ENCODE measurements at places on chromosomes 16 and 17.

DNA sequence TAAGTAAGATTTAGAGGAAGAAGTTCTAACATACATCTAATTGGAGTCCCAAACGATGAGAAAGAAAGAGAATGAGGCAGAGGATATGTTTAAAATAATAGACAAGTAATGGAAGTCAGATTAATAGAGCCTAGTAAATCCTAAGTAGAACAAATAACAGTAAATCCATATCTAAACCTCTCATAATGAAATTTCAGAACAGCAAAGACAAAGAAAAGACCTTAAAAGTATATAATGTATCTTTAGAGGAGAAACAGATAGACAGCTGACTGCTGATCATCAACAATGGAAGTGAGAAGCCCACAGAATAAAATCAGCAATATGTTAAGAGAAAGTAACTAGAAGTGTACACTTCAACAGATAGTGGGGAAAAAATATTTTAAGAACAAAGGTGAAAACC is 536.2 kb upstream of the ZFHX3 start:
- no peaks in the 10 kb centered on the region for H3K4me1 ChIP-seq
- no peak overlapping the region for H3K4me3 ChIP-seq
- peaks cover 9% of the 10 kb centered on the region for H3K27me3 ChIP-seq
- H3K36me3 ChIP-seq: peaks cover 2% of the 10 kb centered on the region

DNA sequence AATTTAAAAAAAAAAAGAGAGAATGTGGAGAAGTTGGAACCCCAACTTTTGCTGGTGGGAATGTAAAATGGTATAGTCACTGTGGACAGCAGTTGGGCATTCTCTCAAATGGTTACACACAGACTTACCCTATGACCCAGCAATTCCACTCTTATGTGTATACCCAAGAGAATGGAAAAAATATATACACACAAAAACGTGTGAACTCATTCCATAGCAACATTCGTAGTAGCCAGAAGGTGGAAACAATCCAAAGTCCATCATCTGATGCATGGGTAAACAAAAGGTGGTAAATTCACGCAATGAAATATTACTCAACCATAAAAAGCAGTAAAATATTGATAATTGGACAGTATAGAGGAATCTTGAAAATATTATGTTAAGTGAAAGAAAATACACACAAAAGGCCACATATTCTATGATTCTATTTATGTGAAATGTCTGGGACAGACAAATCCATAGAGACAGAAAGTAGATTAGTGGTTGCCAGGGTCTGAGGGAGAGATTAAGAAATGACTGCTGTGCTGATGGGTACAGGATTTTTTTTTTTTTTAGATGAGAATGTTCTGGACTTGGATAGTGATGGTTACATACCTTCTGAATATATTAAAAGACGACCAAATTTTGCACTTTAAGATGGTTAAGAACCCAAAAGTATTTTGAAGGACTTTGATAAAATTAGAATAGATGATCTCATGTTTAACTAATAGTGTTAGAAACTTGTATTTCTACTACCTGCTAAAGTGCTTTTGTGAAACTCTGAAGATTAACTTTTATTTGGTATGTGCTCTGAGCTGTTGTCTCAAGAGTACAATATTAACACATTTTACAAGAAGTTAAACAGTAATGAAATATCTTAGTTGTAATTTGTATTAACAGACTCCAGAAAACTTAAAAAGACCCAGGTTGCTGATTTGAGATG is 60.9 kb downstream of the MRTFB start:
- H3K4me1 ChIP-seq: peaks cover under 1% of the 10 kb centered on the region
- H3K27me3 ChIP-seq: no peaks in the 10 kb centered on the region
- H3K4me3 ChIP-seq: no peak overlapping the region
- H3K27ac ChIP-seq: no peak overlapping the region

DNA sequence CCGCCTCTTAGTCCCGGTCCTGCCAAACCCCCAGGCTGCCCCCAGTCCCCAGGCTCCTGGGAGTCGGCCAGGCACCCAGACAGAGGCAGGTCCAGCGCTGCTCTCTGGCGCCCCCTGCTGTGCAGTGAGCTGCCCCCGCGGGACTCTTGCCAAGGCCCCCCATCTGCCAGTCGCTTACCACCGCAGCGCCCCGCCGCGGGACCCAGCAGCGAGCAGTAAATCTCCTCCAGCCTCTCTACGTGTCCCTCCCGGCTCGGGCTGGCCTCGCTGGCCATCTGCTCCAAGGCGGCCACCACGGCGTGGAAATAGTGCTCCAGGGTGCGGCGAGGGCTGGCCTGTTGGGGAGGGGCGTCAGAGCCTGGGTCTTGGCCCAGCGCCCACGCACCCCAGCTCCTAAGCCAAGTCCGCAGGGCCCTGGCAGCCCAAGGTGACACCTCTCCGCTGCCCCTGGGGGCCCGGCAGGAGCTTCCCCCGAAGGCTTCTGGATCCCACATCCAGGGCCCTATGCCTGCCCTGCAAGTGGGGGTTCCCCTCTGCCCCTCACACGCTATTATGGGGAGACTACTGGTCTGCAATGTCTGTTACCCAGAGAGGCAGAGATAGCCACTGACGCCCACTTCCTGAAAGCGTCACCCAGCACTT is 33.7 kb upstream of the MFSD6L start:
- no peaks in the 10 kb centered on the region for H3K4me1 ChIP-seq
- no peaks in the 10 kb centered on the region for H3K36me3 ChIP-seq
- peak; percentile 46 for DNase-seq
- H3K27ac ChIP-seq: no peak overlapping the region

DNA sequence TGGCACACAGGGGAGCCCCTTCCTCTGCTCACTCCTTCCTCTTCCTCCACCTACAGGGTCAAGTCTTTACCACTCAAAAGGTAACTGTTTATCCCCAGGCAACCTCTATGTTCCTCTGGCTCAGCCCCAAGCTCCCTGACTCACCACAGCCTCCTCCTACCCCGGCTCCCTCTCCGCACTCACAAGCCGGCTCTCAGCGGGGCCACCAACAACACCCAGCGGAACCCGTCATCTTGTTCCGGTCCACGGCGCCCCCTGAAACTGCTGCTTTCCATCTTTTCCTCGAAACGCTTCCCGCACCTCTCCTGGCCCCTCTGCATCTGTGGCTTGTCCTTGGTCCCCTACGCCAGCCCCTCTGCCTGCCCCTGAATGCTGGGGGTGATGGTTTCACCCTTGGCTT is 58.4 kb downstream of the NXN start:
- no peak overlapping the region for H3K27ac ChIP-seq
- no peaks in the 10 kb centered on the region for H3K4me1 ChIP-seq
- DNase-seq: no peak
- H3K4me3 ChIP-seq: no peak overlapping the region
- H3K27me3 ChIP-seq: peaks cover 19% of the 10 kb centered on the region

DNA sequence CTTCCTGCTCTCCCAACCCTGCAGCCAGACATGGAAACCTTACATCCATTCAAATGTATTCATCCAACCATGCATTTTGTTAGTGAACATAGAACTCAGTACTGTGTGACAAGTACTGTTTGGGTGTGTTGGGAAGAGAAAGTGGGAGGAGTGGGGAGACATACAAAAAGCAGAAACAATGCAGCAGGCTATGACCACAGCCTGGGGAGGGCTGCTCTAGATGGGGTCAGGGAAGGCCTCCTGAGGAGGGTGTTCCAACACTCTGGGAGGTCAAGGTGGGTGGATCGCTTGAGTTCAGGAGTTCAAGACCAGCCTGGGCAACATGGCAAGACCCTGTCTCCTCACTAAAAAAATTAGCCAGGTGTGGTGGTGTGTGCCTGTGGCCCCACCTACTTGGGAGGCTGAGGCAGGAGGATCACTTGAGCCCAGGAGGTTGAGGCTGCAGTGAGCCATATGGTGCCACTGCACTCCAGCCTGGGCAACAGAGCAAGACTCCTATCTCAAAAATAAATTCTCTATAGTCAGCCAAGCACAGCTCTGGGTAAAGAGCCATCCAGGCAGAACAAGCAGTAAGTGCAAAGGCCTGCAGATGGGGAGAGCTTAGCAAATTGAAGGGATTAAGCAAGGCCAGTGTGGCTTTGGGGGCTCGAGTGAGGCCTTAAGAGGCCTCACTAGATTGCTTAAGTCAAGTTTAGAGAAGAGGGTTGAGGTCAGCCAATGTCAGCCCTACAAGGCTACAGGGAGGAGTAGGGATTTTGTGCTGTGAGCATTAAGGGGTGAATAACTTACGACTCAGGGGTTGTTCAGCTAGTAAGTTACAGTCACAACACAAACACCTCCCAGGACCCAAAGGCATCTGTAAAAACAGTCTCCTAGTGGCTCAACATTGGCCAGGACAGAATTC is 5.5 kb downstream of the SLC13A2 start:
- no peak overlapping the region for H3K27ac ChIP-seq
- no peaks in the 10 kb centered on the region for H3K27me3 ChIP-seq
- DNase-seq: no peak

DNA sequence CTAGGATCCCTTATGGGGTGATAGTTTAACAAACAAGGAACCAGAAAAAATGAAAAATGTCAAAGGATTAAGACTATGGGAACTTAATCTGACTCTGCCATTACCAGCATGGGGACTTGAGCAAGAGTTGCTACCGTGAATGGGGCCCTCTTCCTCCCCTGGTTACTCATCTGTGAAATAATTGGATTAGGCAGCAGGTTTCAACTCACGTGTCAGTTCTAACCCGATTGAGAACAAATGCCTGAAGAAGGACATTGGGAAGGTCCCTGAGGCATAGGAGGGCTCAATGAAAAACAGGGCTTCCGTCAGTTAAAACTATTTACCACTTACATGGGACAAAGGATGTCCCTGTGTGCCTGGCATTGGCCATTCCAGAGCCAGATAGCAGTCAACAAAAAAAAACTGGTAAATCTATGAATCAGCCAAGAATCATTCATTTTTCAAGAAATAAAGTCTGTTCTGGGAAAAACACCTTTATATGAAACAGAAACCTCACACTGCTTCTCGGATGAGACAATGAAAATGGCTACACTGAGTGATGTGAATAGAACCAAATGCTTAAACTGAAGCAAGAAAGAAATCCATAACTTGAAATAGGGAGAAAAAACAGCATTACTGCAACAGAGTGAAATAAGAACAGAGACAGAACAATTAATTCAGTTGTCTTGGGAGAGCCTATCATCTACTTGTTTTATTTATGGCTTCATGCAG is 104.3 kb downstream of the ADAMTS18 start:
- DNase-seq: no peak
- no peak overlapping the region for H3K4me3 ChIP-seq
- H3K27ac ChIP-seq: no peak overlapping the region

GRCh38 chr16:75556431-75556950 is 439 bp upstream of the TMEM231 start:
- H3K4me3 ChIP-seq: peak overlapping the region; percentile 94
- H3K36me3 ChIP-seq: no peaks in the 10 kb centered on the region
- H3K27ac ChIP-seq: peak overlapping the region; percentile 73

GRCh38 chr16:8644211-8645140 is 23.0 kb downstream of the METTL22 start:
- peak overlapping the region; percentile 69 for H3K27ac ChIP-seq
- H3K36me3 ChIP-seq: peaks cover 39% of the 10 kb centered on the region
- H3K4me3 ChIP-seq: no peak overlapping the region
- H3K27me3 ChIP-seq: no peaks in the 10 kb centered on the region
- peaks cover 9% of the 10 kb centered on the region for H3K4me1 ChIP-seq

GRCh38 chr17:64788286-64789060 is 126.4 kb upstream of the SMURF2 start:
- DNase-seq: no peak
- no peak overlapping the region for H3K4me3 ChIP-seq
- no peaks in the 10 kb centered on the region for H3K27me3 ChIP-seq
- peaks cover 4% of the 10 kb centered on the region for H3K36me3 ChIP-seq
- peaks cover 7% of the 10 kb centered on the region for H3K4me1 ChIP-seq
- no peak overlapping the region for H3K27ac ChIP-seq
